ENCODE measurements at places on chromosomes 7 and 10.
A peak's percentile ranks its signal among the peaks of the same experiment; 100 is the strongest.

- no peak for DNase-seq
Measured at GRCh38 chr7:142646386-142647140, 102.7 kb upstream of the PRSS1 start.

DNA sequence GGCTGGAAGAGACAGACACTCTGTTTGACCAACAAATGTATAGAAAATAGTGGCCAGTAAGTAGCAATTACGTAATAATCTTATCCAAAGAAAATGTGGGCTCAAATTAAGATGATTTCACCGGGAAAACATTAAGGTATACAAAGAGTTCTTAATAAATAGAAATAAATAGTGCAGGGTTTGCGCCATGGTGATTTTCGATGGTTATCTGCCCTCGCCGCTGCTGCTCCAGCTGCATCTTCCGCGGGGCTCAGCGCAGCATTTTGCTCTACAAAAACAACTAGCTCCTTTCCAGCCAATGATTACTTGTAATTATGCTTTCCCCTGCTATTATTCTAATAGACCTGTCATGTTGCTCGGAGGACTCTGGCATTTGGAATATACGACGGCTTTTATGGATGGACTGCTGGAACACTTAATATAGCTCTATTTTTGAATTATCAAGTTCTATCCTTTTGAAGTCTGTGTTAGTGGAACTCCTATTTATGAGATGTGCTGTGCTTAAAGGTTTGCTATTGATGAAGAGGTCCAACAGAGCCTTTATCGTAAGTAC is 103.8 kb downstream of the BUB3 start:
- DNase-seq, result no peak

DNA sequence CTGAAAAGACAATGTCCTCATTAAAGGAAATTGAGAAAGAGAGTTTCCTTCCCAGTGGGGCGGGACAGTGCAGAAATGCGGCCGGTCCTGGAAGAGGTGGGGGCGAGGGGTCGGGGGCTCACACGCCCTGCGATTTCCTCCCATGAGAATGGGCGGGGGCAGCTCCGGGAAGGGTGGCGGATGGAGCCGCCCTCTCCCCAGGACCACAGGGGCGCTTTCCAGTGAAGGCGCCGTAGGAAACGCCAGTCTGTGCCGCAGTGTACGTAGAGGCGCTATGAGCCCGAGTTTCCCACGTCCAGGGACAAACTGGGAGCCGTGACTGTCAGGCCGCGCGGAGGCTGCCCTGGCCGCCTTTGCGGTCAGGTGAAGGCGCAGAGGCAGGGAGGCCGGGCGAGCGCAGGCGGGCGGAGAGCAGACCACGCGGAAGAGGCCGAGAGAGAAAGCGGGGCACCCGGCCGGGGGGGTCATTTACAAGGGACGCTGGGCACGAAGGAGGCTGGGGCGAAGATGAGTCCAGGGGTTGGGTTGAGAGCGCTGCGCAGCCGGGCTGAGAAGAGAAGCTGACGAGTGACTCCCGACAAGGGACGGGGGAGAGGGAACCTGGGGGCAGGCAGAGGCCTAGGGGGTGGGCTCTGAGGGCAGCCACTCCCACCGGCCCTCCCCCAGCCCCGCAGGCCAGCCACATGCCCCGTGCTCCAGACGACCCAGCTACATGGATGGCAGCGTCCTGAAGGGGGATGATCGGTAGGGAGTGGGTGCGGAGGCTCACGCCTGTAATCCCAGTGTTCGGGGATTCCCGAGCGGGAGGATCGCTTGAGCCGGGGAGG is 45.0 kb downstream of the ALOX5 start:
- DNase-seq, result peak; percentile 41

DNA sequence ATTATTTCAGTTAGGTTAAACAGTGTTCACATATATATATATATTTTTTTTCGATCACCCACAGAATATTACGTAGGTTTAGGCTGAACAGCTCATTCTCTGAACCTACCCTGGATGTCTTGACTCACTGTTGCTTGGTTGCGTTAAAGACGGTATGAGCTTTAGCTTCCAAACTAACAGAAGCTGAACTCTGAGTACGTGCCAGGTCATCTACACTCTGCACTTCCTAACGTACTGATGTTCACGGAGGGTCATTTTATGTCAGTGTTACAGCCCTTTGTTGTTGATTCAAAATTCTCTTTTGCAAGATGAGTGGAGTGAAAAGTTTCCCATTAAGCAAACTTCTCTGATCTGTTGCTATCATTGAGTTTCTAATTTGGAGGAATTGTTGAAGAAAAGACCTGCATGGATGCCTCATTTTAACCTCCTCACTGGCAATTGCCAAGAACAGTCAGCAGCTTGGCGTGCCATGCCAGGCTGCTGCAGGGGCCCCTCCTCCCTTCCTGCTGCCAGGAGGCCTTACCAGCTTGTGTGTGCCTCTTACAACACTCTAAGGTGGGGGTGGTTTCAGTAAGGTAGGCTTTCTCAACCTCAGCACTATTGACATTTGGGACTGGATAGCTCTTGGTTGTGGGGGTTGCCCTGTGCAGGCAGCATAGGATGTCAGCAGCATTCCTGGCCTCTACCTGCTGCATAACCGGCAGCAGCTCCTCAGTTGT is 44.3 kb downstream of the INSYN2A start:
- DNase-seq, result no peak

GRCh38 chr7:16811551-16811950 is 6.8 kb upstream of the AGR2 start:
- DNase-seq, result no peak

- no peak for DNase-seq
Measured at GRCh38 chr10:62040881-62041280, 139.4 kb downstream of the ARID5B start.

GRCh38 chr7:131147604-131148003 is 180.1 kb upstream of the MKLN1 start:
- no peak for DNase-seq

GRCh38 chr7:115319541-115319940 is 397.6 kb downstream of the MDFIC start:
- DNase-seq, result no peak

DNA sequence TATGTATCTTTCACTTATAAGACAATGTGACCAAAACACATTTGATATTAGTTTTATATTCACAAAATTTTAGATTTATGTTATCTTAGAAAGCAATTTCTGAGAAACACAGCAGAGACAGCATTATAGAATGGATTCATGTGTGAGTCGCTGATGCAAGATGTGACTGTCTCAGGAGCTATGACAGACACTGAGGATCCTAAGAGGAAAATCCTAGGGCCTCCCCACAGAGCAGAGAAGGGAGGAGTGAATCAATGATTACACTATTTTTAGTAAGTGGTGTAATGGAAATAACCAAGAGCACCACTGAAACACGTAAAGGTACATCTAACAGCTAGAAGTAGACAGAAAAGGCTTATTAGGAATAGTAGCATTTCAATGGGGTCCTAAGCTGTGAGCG is 204.0 kb upstream of the PTN start:
- no peak for DNase-seq

GRCh38 chr10:21212348-21212747 is 313.1 kb downstream of the SKIDA1 start:
- DNase-seq, result no peak

DNA sequence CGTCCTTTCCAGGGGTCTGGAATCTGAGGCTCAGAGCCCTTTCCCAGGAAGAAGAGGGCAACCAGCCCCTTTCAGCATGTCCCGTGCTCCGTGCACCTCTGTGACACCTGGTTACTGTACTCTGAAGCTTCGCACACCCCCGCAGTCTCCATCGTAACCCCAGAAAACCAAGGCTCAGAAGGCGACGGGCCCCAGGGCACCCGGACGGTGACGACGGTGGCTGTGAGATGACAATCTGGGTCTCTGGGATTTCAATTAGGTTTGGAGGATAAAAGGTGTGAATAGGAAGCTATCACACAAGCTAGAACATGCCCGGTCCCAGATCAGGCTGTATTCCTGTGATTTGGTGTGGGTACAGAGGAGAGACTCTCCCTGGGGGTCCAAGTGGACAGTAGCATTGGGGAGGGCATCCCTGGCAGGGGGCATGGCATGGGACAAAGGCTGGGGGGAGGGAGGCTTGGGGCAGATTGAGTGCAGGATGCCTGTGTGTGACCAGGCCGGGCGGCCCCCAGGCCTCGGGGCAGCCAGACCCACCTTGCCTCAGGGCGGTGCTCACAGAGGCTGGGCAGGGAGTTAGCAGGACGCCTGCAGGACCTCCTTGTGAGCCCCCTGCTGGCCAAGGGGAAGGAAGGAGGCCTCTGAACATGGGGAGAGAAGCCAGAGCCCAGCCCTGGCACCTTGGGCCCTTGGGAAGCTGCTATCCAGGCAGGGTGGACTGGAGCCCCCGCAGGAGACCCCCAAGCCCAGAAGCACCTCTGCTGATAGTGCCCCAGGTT is 23.4 kb upstream of the PSMG3 start:
- DNase-seq, result no peak

DNA sequence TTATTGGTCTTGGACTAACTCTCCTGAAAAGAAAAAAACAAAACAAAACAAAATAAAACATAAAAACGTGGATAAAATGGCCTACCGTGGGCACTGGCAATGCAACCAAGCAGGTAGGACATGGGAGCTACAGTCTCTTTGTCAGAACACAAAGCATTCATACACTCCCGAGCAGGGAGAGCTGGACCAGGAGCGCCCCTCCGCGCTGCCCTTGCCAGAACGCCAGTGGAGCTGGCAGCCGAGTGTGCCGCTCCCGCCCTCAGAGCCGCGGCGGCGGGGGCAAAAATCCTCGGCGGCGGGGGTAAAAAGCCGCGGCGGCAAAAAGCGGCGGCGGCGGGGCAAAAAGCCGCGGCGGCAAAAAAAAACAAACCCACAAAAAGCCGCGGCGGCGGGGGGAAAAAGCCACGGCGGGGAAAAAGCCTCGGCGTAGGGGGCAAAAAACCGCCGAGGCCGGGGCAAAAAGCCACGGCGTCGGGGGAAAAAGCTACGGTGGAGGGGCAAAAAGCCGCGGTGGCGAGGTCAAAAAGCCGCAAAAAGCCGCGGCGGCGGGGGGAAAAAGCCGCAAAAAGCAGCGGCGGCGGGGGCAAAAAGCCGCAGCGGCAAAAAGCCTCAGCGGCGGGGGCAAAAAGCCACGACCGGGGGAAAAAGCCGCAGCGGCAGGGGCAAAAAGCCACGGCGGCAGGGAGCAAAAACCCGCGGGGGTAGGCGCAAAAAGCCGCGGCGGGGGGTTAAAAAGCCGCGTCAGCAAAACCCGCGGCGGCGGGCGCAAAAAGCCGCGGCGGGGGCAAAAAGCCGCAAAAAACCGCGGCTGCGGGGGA is 418.1 kb downstream of the ZNF716 start:
- no peak for DNase-seq

DNA sequence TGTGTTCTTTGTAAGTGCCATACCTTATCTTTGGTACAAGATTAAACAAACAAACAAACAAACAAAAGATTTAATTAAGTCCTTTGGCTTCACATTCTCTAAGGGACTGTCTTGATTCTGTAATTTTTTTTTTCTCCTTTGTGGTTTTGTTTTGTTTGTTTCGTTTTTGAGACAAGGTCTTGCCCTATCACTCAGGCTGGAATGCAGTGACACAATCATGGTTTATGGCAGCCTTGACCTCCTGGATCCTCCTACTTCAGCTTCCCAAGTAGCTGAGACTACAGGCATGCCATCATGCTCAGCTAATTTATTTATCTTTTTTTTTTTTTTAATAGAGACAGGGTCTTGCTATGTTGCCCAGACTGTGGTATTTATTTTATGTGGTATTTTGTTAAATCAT is 165.8 kb downstream of the LRRC4 start:
- no peak for DNase-seq

DNA sequence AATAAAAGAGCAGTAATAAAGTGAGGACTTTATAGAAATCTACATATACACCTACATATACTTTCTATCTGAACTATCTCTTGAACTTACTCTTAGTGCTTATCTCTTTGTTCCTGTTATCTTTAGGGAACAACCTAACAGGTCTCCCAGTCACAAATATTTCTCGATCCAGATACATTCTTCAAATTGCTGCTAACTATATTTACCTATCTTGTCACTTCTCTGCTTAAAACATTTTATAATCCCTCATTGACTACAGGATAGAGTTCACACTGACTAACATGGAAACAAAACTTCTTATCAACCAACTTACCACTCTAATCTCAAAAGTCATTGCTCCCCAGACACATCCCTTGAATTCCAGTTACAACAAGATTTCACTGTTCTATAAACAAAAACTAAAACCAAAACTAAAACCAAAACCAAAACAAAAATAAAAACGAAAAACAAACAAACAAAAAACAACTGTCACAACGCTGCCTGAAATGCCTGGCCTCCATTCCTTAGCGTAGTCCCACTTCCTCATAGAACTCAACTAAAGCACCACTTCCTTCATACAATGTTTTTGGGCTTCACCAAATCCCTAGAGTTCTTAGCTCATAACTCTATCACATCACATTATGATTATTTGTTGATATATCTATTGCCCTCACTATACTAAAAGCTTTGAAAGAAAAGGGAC is 134.7 kb downstream of the SEMA3D start:
- DNase-seq, result no peak

DNA sequence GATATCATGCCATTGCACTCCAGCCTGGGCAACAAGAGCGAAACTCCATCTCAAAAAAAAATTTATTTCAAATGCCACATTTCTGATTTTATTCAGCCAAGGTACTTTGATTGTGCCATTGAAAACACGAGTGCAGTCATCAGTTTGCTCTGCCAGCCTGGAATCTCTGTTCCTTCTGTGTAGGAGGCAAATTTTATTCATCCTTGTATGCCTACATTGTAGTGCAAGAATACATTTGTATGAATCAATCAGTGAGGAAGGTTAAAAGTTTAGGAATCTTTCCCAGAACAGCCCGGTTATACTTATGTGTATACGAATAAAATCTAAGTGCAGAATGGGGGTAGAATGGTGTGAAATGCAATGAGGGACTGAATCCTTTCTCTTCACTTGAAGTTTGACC is 886 bp upstream of the TET1 start:
- no peak for DNase-seq

DNA sequence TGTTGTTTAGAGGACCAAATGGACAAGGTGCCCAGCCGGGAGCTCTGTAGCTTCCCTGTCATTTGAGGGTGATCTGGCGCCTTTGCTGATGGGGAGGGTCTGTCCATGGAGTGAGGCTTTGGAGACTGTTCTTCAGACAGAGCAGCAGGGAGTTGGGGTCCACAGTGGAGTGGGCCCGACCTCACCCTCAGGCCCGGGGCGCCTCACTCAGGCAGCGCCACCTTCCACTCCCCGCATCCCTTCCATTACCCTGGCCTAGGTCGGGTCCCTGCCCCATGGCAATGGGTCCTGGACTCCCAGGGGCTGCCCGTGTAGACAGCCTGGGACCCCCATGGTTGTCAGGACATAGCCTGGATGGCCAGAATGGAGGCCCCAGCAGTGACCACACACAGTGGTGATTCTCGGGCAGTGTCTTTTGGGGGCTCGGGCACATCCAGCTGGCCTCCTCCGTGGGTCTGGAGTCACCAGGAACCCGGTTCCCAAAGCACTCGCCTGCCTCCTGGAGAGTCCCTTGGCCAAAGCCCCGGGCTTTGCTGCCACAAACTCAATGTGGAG is 38.5 kb downstream of the TCERG1L start:
- no peak for DNase-seq

GRCh38 chr10:28241741-28242399 is 61.0 kb downstream of the MPP7 start:
- DNase-seq, result peak; percentile 16
